T follicular helper cell (primary cell): ENCODE measurements at places on chromosomes 7 and 10.

DNA sequence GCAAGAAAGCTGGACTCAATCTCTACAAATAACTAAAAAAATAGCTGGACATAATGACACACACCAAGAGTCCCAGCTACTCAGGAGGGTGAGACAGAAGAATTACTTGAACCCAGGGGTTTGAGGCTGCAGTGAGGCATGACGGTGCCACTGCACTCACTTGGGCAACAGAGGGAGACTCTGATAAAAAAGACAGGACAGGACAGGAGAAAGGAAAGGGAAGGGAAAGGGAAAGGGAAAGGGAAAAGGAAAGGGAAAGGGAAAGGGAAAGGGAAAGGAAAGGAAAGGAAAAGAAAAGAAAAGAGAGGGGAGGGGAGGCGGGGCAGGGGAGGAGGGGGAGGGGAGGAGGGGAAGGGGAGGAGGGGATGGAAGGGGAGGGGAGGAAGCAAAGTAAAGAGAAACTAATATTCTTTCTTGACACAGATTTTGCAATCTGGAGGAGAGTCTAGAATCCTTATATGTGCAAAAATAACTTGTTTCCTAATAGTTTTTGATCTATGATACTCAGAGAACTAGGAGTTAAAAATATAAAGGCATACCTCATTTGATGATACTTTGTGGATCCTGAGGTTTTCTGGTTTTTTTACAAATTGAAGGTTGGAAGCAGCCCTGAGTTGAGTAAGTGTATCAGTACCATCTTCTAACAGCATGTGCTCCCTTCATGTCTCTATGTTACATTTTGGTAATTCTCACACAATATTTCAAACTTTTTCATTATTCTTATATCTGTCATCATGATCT is 8.0 kb downstream of the SAR1A start:
- no peak for DNase-seq

- no peak for DNase-seq
Observed at GRCh38 chr7:130419658-130420057, 21.2 kb downstream of the CEP41 start.

DNA sequence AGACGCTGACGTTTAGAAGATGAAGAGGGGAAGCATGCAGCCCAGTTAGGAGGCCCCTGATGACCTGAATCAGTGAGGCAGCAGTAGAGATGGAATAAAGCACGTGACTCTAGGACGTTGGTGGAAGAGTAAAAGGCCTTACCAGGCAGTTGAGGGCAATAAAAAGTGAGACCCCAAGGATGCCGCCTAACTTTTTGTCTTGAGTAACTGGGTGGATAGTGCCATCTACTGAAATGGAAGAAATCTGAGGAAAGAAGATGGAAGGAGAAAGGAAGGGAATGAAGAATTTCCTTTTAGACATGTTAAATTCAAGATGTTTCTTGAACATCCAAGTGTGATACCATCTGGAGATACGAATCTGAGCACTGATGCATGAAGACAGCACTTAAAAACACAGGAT is 220.0 kb upstream of the LRRN3 start:
- DNase-seq, result no peak

DNA sequence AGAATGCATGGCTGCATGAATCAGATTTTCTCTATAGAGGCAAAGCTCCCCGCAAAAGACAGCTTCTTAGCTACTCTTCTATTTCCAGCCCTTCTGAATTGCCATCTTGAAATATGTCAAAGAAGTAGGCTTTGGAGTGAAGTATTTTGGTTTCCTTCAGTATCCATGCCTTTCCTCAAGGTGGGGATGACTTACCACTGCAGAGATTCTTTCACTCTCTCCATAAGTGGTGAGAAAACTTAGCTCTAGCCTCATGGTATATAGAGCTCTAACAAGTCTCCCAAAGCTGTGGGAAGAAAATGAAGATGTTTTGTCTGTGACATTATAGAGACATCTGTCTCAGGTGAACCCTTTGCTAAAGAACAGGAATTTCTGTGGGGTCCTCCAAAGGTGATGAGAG is 89.6 kb upstream of the ITGB1 start:
- no peak for DNase-seq

DNA sequence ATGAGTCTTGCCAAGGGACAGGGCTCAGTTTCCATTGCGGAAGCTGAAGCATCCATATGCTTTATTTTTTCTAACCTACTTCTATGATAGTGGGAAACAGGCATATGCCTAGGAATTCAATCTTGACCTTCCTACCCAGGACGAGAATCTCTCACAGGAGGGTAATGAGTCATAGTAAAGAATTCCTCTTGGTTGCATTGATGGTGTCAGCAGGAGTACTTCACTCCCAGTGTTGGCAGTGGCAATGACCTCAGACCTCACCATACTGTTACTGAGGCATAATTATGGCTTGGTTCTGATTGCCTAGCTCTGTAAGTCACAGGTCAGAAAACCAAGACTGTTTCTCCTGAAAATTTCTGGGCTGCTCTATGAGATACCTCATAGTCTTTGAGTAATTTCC is 552.9 kb downstream of the ARL4A start:
- DNase-seq, result no peak

GRCh38 chr10:126250045-126250444 is 138.2 kb downstream of the ADAM12 start:
- DNase-seq, result no peak
